ENCODE measurements at places on chromosomes 5 and 9.
A peak's percentile ranks its signal among the peaks of the same experiment; 100 is the strongest.

GRCh38 chr5:57903458-57903857 lies 420.8 kb upstream of the ACTBL2 start:
- DNase-seq, result no peak

- DNase-seq, result no peak
Measured at GRCh38 chr5:175689147-175689991, 31.5 kb downstream of the HRH2 start.

DNA sequence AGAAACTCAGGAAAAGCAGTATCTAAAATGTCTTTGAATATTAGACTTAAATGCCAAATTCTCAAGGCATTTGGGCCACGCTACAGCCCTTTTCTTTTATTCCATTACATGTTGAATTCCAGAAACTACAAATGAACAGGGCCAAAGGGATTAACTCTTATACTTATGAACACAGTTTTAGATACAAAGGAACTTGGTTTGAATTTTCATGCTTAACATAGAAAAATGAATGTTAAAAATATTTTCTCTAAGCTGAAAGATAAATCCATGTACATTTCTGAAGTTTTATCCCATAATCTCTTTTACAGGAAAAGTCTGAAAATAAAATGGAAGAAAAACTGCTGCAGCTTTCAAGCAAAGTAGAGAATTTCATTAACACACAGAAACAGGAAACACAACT lies 56.8 kb downstream of the FAM81B start:
- no peak for DNase-seq

DNA sequence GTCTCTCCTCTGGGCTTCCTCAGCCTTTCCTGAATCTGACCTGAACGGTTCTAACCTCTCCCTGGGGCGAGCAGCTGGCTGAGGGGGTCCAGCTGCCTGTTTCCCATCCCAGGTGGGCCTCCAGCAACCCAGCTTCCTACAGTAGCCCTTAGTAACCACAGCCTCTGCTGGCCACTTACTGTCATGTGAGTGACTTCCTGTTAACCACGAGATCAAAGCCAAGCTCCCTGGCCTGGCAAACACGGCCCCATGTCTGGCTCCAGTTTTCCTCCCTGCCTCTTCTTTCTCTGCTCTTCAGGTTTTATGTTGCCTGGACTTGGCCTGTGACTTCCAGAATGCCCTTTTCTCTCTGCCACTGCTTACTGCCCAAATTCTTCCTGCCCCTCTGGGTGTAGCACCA lies 47.2 kb upstream of the DAB2IP start:
- no peak for DNase-seq

- no peak for DNase-seq
Measured at GRCh38 chr5:181105391-181106025, 25.5 kb downstream of the OR2V1 start.

GRCh38 chr5:158456756-158457155 lies 597.8 kb upstream of the CLINT1 start:
- DNase-seq, result peak; percentile 76

DNA sequence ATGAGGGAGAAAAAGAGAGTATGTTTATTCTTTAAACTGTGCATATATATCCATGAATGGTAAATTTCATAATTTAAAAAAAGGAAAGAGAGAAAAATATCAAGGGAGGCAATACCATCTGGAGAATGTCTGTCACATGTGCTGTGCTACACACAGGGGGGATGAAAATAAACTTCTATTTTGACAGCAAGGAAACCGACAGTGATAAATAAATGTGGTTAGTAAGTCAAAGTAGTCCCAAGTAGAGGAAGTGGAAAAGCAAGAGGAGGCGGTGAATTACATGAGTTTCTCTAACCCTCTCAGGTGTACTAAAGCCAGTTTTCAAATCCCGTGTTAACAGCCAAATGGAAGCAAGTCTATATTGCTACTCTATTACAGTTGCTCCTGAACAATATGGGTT lies 83.3 kb downstream of the ICE1 start:
- DNase-seq, result no peak

DNA sequence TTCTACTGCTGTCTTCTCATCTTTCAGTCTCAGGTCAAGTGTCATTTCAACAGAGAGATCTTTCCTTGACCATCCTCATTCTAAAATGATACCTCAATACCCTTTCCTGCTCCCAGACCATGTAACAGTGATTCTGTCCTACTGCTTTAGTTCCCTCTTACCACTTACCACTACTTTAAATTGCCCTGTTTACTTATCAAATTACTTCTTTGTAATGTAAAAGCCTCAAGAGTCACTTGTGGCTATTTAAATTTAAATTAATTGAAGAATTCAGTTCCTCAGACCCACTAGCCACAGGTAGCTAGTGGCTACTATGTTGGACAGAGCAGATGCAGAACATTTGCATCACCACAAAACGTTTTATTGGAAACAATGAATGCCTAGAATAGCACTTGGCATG lies 217.3 kb downstream of the ADAMTS6 start:
- DNase-seq, result no peak

- no peak for DNase-seq
Measured at GRCh38 chr5:138330813-138331448, 673 bp downstream of the CDC25C start.

GRCh38 chr9:95316794-95317118 lies 753 bp downstream of the FANCC start:
- peak; percentile 15 for DNase-seq

DNA sequence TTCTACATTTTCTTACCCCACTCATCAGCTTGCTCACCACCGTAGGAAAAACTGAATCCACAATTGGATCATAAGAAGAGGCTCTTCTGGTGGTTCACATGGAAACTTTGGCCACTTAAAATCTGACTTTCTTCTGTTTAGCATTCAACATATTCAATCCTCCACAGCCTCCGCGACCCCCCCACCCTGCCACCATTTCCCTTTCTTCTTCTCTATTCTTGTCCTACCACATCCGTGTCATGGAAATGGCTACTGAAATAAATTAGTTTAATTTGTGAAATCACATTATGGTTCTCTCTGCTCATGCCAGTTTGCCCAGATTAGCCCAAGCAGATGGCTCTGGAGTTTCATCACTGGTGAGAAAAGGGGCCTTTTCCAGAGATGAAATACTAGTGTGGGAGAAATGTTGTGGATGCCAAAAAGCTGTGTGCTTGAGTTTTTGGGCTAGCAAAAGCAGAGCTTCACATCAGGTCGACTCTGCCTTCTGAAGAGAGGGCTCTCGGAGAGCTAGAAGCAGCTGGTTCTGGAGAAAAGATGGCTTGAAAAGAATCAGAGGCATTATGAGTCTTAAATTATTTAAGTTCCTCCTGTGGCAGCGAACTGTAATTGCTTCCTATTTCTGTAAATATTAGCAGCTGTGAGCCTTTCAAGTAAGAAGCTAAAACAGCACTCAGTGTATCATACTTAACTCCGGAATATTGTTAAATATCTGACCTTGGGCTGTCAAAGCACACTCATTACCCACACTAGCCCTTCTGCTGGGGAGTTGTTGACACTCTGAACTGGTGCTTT lies 107.1 kb downstream of the MAT2B start:
- DNase-seq, result no peak

GRCh38 chr9:134972140-134972539 lies 54.4 kb upstream of the FCN1 start:
- DNase-seq, result no peak

GRCh38 chr9:74577956-74578355 lies 80.8 kb downstream of the RORB start:
- no peak for DNase-seq

DNA sequence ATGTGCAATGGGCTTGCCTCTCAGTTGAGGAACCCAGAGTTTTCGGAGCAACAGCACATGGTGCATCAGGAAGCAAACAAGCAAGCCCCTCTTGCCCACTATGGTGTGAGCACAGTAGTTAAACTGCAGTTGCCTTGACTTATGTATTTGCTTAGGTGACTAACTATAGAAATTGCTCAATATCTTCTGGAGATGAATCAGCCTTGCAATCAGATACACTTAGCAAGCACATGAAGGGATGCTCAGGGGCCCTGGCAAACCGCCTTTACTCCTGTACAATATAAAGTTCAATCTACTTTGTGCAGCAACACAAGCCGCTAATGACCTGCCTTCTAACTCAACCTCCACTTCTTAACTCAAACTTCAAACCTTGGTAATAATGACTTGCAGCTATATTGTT lies 581.7 kb upstream of the RIOK2 start:
- DNase-seq, result peak; percentile 66

DNA sequence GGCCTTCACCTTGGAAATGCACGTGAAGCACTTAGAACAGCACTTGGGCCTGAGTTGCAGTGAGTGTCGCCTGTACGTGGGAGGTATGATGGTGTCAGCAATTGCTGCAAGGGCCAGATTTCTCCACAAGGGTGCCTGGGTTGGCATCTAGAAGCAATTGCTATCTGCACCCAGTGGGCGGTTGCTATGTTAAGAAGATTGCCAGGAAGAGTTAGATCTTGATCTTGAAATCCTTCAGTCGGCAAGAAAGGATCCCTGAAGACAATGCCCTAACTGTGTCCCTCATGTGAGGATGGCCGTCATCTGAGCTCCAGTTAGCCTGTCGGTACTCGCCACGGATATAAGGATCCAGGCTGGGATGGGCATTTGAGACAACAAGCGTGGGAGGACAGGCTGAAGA lies 62.9 kb downstream of the MAMDC2 start:
- DNase-seq, result no peak

- DNase-seq, result no peak
Measured at GRCh38 chr5:142719836-142720370, 34.0 kb upstream of the FGF1 start.

GRCh38 chr9:93896496-93897033 lies 58.6 kb downstream of the BARX1 start:
- DNase-seq, result no peak

DNA sequence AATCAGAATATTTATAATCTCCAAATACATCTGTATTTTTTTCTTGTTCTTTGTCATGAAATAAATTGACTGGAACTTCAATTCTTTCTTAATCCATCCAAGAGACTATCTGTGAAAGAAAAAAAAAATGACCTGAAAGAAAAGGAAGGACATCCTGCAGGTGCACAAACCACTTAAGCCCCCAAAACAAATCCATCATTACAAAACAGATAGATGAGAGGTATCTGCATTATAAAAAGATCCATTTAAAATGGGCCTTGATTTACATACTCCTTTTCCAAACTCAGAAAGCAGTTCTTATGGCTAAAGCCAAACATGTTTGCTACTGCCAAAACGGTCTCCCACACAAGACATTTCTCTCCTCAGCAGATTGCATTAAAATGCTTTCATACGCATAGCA lies 85.5 kb downstream of the ELAVL2 start:
- no peak for DNase-seq

DNA sequence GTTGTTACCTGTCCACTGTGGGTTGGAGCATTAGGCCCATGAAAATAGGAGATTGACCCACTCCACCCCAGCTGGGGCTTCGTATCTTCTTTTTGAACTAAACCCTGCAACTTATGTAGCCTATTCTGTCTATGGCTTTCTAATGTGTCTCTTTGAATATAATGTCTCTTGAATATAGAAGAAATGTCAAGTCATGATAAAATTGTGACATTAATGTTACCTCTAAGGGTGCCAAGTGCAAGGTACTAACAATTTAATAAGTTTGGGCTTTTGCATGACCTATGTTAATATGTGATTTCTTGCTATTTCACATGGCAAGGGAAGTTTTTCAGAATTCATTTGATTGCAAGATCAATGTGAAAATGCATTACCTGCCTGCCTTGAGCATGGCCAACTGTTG lies 40.4 kb upstream of the PUM3 start:
- no peak for DNase-seq

DNA sequence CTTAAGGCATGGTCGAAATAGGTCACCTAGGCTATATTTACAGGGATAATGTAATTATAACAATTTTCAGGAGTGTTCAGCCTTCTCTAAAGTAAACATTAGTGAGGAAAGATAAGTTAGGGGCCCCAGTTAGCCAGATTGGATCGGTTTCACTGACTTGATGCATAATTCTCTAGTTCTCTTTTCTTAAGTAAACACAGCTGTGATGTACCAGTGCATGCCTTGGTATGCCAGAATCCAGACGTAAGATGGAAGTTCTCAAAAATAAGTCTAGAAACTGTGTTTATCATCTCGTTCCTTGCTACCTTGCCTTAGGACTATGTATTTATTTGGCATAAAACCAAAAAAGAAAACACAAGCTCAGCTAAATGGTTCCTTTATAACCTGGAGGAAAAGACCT lies 442.2 kb upstream of the CLINT1 start:
- DNase-seq, result no peak

DNA sequence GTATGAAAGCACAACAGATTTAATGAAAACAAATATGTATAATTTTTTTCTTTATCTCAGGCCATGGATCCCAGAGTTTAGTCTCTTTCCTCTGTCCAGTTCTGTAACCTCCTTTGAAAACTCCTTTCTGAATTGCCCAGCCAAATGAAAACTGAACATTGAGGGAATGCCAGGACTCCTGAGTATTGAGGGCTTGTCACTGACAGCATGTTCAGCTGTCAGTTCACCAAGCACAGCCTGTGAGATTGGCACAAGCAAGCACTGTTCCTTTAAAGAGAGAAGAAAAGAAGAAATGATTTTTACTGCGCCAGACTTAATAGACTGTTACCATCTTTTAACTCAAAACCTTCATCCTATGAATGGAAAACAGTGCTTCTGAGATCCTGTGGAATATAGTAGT lies 27.3 kb downstream of the TTC1 start:
- no peak for DNase-seq

DNA sequence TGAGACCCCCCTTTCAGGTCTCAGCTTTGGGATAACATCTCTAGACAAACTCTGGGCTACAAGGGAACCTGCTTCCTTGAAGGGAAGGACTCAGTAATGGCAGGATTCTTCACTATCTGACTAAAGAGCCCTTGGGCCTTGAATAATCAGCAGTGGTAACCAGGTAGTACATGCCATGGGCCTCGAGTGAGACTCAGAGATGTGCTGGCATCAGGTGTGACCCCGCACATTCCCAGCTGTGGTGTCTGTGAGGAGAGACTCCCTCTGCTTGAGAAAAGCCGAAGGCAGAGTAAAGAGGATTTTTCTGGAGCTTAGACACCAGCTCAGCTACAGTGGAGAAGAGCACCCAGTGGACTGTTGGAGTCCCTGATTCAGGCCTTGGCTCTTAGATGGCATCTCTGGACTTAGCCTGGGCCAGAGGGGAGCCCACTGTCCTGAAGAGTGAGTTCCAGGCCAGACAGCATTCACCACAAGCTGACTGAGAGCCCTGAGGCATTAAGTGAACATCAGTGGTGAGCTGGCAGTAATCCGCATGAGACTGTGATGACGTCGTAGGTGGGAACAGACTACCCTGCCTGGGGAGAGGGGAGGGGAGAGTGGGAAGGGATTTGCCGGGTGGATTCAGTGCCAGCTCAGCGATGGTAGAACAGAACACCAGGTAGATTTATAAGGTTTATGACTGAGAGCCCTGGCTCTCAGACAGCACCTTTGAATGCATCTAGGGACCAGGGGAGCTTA lies 5.3 kb upstream of the ZNF782 start:
- no peak for DNase-seq

- DNase-seq, result no peak
Measured at GRCh38 chr5:11305245-11305644, 544.2 kb upstream of the DAP start.

DNA sequence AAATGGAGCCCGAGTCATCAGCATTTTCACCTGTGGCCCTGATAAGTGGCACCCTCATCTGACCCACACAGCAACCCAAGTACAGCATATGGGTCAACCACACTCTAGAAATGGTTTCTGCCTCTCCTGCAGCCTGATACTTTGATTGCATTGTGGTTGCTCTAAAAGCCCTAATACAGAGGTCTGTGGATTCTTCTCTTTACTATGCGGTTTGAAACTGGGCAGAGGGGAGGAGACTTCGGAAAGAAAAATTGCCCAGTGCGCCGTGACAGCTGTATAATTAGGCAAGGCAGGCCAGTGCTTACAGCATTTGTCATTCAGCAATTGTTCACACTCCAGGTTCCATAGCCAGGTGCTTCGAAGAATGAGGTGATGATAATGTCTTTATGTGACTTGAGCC lies 361.0 kb downstream of the NFIB start:
- DNase-seq, result no peak
